ENCODE measurements at places on chromosomes 1 and 21.

DNA sequence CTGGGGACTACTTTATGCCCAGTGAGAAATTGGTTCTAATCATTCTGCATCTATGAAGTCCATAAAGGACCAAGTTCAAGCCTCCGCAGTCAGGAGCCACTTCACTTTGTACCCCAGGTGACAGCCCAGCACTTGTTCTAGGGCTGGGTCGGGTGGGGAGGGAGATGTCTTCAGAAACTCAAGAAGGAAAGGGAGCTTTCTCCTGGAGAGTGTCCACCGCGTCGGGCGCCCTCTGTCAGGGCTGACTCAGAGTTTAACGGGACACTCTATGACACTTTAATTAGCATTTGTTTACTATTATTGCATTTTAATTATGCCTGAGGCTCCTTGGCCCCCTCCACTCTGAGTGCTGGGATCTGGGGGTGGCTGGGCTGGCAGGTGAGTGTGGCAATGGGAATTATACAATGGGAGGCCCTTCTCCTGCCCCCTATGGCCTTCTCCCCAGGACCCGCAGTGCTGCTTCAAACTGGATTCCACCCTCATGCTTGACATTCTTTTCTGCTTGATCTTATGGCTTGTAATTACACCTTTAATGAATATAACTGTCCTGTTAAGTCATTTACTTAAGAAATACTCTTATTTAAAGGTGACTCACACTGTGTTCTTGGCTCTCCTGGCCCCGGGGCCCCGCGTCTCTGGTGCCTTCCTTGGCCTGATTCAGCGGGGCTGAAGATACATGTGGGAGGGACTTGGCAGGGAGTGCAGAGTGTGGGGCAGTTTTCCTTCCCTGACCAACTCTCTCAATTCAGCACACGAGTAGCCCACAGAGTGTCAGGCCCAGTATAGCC is 136.6 kb downstream of the PLXNA2 start:
- DNase-seq: peak; percentile 69

DNA sequence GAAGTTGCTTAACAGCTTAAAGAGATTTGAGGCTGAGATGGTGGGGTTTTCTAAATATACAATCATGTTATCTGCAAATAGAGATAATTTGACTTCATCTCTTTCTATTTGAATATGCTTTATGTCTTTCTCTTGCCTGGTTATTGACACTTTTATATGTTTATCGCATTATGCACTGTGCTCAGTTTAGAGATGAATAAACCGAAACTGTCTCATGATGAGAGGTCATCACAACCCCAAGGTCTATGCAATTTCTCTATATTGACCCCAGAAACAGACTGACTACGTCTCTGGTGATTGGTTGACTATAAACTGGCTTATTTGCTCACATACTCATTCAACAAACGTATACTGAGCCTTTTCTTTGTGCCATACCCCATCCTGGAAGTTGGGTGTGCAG is 117.9 kb upstream of the NRIP1 start:
- DNase-seq: no peak

DNA sequence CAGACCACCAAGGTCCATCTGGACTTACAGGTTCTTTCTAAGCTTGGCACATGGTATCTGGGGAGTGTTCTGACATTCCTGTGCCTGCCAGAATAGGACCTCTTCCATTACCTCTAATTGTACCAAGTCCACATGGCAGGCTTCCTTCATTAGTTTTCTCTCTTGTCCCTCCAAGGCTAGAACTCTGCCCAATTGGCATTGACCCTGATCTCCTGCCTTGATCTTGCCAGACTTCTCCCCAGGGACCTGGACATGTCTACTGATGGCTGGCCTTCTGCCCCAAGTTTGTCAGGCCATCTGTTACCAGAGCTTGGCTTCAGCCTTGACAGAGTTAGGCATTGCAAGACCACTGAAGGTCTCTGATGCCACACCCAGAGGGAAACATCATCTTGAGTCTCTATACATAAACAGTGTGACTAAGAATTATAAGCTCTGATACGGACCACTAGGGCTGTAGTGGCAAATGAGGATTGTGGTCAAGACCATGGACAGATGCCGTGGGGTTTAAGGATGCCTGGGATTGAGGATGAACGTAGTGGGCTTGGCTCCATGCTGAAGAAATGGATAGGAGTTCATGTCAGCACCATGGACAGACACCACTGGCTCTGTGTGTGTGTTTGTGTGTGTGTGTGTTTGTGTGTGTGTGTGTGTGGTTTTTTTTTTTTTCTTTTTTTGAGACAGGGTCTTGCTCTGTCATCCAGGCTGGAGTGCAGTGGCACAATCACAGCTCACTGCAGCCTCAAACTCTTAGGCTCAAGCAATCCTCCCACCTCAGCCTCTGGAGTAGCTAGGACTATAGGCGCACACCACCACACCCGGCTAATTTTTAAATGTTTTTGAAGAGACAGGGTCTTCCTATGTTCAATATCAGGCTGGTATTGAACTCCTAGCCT is 19.5 kb upstream of the PSMB2 start:
- no peak for DNase-seq

GRCh38 chr1:50492142-50492541 is 68.9 kb upstream of the DMRTA2 start:
- no peak for DNase-seq

DNA sequence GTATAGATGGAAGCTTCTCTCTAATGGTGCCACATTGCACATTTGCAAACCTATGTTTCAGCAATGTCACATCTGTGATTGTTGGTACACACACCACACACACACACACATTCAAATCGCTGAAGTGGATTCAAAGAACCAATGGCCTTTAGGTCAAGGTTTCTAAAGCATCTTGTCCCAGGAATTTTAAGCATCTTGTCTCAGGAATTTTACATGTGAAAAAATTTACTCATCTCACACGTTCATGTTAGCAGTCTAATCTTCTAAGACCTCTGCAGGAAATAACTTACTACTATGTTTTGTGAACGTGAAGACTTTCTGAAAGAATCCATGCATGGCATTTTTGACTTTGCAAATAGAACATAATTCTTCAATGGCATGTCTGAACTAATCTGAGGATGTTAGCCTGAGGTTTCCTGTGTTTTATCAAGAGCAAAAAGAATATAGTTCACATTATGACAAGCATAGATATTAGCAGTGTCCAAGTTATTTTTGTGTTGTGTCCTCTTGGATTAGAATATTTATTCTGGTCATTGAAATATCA is 125.1 kb downstream of the CYYR1 start:
- DNase-seq: no peak

GRCh38 chr1:195831789-195832188 is 776.5 kb downstream of the KCNT2 start:
- DNase-seq: no peak

- no peak for DNase-seq
These were observed 161.5 kb downstream of the IER5 start for GRCh38 chr1:181250038-181250437.

DNA sequence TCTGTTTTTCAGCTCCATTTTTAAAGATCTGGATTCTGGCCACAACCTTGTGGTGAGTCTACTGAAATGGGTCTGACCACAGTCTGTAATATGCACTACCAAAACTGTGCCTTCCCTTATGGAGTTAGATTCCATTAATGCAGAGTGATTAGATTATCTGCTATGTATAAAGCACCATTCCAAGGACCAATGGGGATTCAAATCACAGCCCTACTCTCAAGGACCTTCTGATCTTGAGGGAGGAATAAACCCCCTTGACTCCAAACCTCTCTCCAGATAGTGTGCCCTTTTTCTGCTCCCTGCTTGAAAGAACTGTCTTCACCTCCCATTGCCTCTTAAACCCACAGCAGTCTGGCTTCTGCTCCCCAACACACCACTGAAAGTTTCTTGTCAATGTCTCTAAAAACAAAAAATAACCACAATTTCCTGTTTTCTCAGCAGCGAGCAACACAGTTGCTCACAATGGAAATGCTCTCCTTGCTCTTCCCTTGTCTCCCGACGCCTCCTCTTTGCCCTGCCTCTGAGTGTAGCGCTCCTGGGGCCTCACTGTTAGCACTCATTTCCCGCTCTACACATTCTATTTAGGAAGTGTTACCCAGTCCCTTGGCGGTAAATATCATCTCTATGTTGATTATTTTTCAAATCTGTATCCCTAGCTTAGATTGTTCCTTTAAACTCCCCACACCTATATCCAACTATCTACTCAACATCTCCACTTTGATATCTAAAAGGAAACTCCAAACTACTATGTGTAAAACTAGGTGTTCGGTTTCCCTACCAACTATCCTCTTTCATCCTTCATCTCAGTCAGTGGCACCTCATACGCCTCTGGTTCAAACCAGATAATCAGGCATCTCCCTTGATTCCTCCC is 13.6 kb downstream of the PCNX2 start:
- DNase-seq: no peak

Data from ovary (tissue), 10 donors.